ENCODE measurements at places on chromosomes 1 and 21. TPM values are rescaled to one million over a fixed set of nuclear protein-coding genes. Genes with fewer than 3 reads are reported as not detected.
A peak's percentile ranks its signal among the peaks of the same experiment; 100 is the strongest.

FDPS gene
- 153 TPM for total RNA-seq

CSDE1 gene
- total RNA-seq = 562 TPM

KCNJ9 gene
- total RNA-seq = not detected

DNA sequence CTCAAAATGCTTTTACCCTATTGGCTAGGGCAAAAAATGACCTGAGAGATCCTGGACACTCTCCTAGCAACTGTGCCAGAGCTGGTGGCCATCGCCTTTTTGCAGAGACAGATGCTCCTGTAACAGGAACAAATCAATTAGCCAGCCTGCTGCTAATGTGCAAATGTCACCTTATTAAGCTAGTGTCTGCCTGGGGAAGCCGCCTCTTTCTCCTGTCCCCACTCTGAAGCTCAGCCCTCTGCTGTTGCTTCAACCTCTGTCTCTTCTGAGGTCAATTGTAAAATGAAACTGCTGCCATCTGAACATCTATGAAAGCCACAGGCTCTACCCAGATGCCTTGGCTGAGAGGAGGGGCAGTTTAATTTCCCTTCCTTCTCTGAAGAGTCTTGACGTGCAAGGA is 85.5 kb upstream of the CACNA1E start:
- H3K27me3 ChIP-seq = no peaks in the 10 kb centered on the region
- H3K4me3 ChIP-seq = no peak overlapping the region
- no peak for DNase-seq
- no peaks in the 10 kb centered on the region for H3K36me3 ChIP-seq
- H3K27ac ChIP-seq = no peak overlapping the region

GRCh38 chr1:162299018-162299417 is 77.6 kb downstream of the SPATA46 start:
- DNase-seq = no peak
- H3K27me3 ChIP-seq = no peaks in the 10 kb centered on the region
- H3K4me1 ChIP-seq = peaks cover 11% of the 10 kb centered on the region
- no peaks in the 10 kb centered on the region for H3K36me3 ChIP-seq

DNA sequence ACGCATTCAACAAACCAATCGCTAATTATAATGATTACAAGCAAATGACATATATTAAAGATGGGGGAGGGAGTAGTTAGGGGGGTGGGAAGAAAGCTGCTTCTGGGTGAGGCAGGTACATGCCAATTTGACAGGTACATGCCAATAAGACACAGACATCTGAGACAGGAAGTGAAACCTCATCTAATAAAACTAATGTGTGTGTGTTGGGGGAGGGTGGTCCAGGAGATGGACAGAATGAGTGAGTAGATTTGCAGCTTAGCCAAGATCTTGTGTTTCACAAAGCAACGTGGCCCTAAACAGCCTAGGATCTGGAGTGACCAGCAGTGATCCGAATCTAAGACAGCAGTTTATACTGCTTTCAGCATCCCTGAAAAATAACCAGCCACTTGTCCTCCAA is 10.8 kb downstream of the CFAP45 start:
- H3K27me3 ChIP-seq = no peaks in the 10 kb centered on the region
- H3K36me3 ChIP-seq = no peaks in the 10 kb centered on the region
- DNase-seq = no peak
- peaks cover 19% of the 10 kb centered on the region for H3K4me1 ChIP-seq
- H3K27ac ChIP-seq = peak overlapping the region; percentile 68

GRCh38 chr1:145750426-145750825 is 31.1 kb downstream of the CD160 start:
- no peak overlapping the region for H3K4me3 ChIP-seq
- no peaks in the 10 kb centered on the region for H3K27me3 ChIP-seq
- H3K36me3 ChIP-seq = peaks cover 26% of the 10 kb centered on the region
- H3K4me1 ChIP-seq = peaks cover 18% of the 10 kb centered on the region

- no peaks in the 10 kb centered on the region for H3K27me3 ChIP-seq
- H3K36me3 ChIP-seq = no peaks in the 10 kb centered on the region
- no peak for DNase-seq
- no peak overlapping the region for H3K4me3 ChIP-seq
- peaks cover 7% of the 10 kb centered on the region for H3K4me1 ChIP-seq
These were observed 37.6 kb downstream of the SYT6 start for GRCh38 chr1:114116086-114116485.

DNA sequence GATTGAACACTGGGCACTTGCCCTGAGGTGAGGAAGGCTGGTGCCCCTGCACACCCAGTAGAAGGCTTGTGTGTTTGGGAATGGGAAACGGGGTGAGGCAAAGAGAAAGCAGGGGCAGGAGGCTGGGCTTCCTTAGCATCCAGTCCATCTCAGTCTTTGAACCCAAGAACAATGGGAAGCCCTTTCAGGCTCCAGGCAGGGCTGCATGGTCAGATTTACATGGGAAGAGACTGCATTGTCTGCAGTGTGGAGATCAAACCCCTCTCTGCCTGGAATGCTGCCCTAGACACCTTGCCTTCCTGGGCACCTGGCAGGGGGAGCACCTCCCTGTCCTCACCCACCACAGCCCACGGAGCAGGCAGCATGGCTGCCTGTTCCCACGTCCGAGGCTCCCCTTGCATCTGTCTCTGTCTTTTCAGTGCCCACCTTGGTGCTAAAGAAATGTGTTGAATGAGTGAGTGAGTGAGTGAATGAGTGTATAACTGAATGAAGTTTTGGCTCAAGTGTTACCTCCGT is 268.5 kb downstream of the GRIK3 start:
- H3K4me3 ChIP-seq = no peak overlapping the region
- H3K27me3 ChIP-seq = no peaks in the 10 kb centered on the region
- DNase-seq = no peak
- H3K27ac ChIP-seq = no peak overlapping the region
- H3K4me1 ChIP-seq = no peaks in the 10 kb centered on the region

- H3K27me3 ChIP-seq = no peaks in the 10 kb centered on the region
- no peak overlapping the region for H3K27ac ChIP-seq
- H3K4me3 ChIP-seq = no peak overlapping the region
- no peaks in the 10 kb centered on the region for H3K4me1 ChIP-seq
These were observed 200.1 kb upstream of the C1orf105 start for GRCh38 chr1:172220376-172220775.

- no peak for DNase-seq
- no peak overlapping the region for H3K4me3 ChIP-seq
- no peak overlapping the region for H3K27ac ChIP-seq
These were observed 170.8 kb downstream of the NFIA start for GRCh38 chr1:61253059-61253735.

DNA sequence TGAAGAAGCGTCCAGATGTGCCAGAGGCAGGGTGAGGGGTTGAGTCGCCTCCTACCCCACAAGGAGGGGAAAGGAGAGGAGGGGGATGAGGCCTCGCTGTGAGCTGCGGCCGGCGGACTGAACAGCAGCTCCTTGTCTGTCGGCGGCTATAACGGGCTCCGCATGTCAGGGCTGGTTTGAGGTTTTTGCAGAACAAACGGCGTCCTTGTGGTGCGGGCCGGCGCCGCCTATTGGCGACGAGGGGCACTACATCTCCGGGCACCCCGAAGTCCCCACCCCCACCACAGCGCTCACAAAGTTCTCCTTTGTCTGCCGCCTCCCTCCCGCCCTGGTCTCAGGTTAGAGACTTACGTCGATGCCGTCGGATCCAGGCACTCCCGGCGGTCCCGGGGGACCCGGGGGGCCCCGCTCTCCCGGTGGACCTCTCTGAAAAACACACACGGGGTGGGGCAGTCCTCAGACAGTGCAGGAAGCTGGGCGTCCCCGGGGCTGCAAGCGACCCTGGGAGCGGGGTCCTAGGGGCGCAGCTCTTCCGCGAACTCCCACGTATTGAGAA is 1.8 kb downstream of the COL9A2 start:
- H3K36me3 ChIP-seq = no peaks in the 10 kb centered on the region
- peaks cover 22% of the 10 kb centered on the region for H3K4me1 ChIP-seq
- DNase-seq = peak; percentile 71
- peaks cover 25% of the 10 kb centered on the region for H3K27me3 ChIP-seq

DNA sequence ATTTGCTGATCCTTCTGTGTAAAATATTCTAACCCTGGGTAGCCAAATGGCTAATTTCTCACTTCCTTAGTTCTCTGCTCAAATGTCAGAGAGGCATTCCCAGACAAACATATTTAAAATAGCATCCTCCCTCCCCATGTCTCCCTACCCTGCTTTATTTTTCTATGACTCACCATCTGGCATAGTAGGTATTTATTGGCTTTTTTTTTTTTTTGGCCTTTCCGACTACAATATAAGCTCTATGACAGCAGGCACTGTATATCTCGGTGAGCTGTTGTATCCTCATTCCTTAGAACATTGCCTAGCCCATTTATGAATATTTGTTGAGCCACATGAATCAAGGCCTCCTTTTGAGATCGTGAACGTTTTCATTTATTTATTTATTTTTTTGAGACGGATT is 1.5 kb upstream of the NEK7 start:
- no peaks in the 10 kb centered on the region for H3K36me3 ChIP-seq
- no peaks in the 10 kb centered on the region for H3K27me3 ChIP-seq
- peaks cover 35% of the 10 kb centered on the region for H3K4me1 ChIP-seq

GRCh38 chr1:1039145-1039910 is 19.4 kb downstream of the AGRN start:
- no peaks in the 10 kb centered on the region for H3K36me3 ChIP-seq
- no peak overlapping the region for H3K27ac ChIP-seq
- H3K4me1 ChIP-seq = peaks cover 7% of the 10 kb centered on the region
- H3K4me3 ChIP-seq = no peak overlapping the region
- no peak for DNase-seq

- no peak for DNase-seq
- no peak overlapping the region for H3K4me3 ChIP-seq
- H3K4me1 ChIP-seq = no peaks in the 10 kb centered on the region
- no peaks in the 10 kb centered on the region for H3K27me3 ChIP-seq
- no peaks in the 10 kb centered on the region for H3K36me3 ChIP-seq
These were observed 382.8 kb downstream of the AMY1C start for GRCh38 chr1:104132382-104132973.

GRCh38 chr1:228105996-228106799 is 2.9 kb downstream of the MRPL55 start:
- peaks cover 14% of the 10 kb centered on the region for H3K4me1 ChIP-seq
- DNase-seq = no peak
- no peaks in the 10 kb centered on the region for H3K36me3 ChIP-seq
- H3K4me3 ChIP-seq = no peak overlapping the region
